ENCODE measurements at places on chromosomes 1 and 21.

- peaks cover 19% of the 10 kb centered on the region for H3K36me3 ChIP-seq
- no peak for DNase-seq
- no peaks in the 10 kb centered on the region for H3K27me3 ChIP-seq
- H3K4me3 ChIP-seq, result peak overlapping the region; percentile 82
- H3K4me1 ChIP-seq, result peaks cover 49% of the 10 kb centered on the region
Observed at GRCh38 chr1:21290546-21290944, 282 bp upstream of the ECE1 start.

- H3K27ac ChIP-seq, result no peak overlapping the region
- no peak overlapping the region for H3K4me3 ChIP-seq
- peaks cover 17% of the 10 kb centered on the region for H3K27me3 ChIP-seq
- no peak for DNase-seq
- no peaks in the 10 kb centered on the region for H3K36me3 ChIP-seq
Observed at GRCh38 chr1:209585672-209586071, 2.2 kb downstream of the CAMK1G start.

GRCh38 chr1:16149702-16150488 lies 6.0 kb downstream of the EPHA2 start:
- H3K27ac ChIP-seq, result no peak overlapping the region
- H3K27me3 ChIP-seq, result peaks cover 25% of the 10 kb centered on the region
- H3K36me3 ChIP-seq, result no peaks in the 10 kb centered on the region
- no peak overlapping the region for H3K4me3 ChIP-seq
- peaks cover 3% of the 10 kb centered on the region for H3K4me1 ChIP-seq

DNA sequence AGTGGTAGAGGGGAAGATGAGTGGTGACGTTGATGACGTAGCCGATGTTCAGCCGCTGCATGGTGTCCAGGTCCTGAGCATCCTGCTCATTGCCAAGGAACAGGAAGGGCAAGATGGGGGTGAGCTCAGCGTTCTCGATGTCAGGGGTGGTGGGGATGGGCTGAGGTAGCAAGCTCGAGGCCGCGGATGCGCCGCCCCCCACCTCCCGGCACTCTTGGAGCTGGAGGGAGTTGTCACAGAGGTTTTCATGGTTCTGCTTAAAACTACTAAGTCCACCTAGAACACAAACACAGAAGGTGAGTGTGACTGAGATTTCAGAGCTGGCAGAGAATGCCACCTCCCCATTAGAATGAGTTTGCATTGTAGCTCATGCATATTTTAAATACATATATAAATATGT lies 35.7 kb downstream of the DUSP10 start:
- H3K36me3 ChIP-seq, result peaks cover 72% of the 10 kb centered on the region
- H3K4me3 ChIP-seq, result no peak overlapping the region
- H3K27me3 ChIP-seq, result no peaks in the 10 kb centered on the region
- no peak overlapping the region for H3K27ac ChIP-seq
- peaks cover 44% of the 10 kb centered on the region for H3K4me1 ChIP-seq

- no peak overlapping the region for H3K27ac ChIP-seq
- no peak overlapping the region for H3K4me3 ChIP-seq
- DNase-seq, result no peak
- H3K27me3 ChIP-seq, result no peaks in the 10 kb centered on the region
- no peaks in the 10 kb centered on the region for H3K4me1 ChIP-seq
Observed at GRCh38 chr21:16743317-16743716, 769.5 kb upstream of the CXADR start.

- H3K36me3 ChIP-seq, result no peaks in the 10 kb centered on the region
- H3K27me3 ChIP-seq, result peaks cover 49% of the 10 kb centered on the region
- no peak overlapping the region for H3K27ac ChIP-seq
- H3K4me3 ChIP-seq, result no peak overlapping the region
- DNase-seq, result no peak
Observed at GRCh38 chr1:107142666-107143065, 1.8 kb downstream of the NTNG1 start.

DNA sequence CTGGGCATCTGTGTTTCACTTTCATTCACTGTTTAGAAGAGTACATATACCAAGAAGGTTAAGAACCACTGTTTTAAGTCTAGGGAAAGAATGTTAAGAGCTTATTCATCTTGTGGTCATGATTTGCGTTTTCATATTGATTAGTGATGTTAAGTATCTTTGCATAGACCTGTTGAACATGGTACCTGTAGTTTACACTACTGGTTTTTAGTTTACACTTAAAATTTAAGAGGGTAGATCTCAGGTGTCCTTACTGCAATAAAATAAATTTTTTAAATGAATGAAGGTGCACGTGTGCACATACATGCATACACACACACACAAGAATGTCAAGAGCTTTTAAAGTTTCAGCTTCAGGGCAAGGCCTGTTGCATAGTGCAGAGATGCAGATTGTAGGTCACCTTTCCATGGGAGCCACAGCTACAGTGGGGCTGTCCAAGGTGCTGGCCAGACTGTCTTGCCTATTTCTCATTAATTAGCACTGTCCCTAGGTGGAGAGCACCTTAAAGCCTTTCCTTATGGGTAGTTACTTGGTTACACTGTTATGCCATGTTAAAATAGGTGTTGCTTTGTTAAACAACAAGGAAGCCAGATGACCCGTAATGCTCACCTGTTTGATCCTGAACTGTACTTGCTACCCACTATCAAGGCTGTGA lies 543.0 kb upstream of the DAB1 start:
- H3K4me1 ChIP-seq, result no peaks in the 10 kb centered on the region
- no peak overlapping the region for H3K4me3 ChIP-seq
- H3K27me3 ChIP-seq, result no peaks in the 10 kb centered on the region
- H3K36me3 ChIP-seq, result no peaks in the 10 kb centered on the region

GRCh38 chr1:201672685-201673084 lies 133.8 kb downstream of the NAV1 start:
- H3K4me1 ChIP-seq, result no peaks in the 10 kb centered on the region
- H3K27me3 ChIP-seq, result peaks cover 10% of the 10 kb centered on the region
- H3K36me3 ChIP-seq, result no peaks in the 10 kb centered on the region
- no peak for DNase-seq

- H3K27me3 ChIP-seq, result no peaks in the 10 kb centered on the region
- peaks cover 47% of the 10 kb centered on the region for H3K4me1 ChIP-seq
- DNase-seq, result no peak
- H3K4me3 ChIP-seq, result no peak overlapping the region
Observed at GRCh38 chr1:113861641-113862040, 9.9 kb downstream of the PTPN22 start.

DNA sequence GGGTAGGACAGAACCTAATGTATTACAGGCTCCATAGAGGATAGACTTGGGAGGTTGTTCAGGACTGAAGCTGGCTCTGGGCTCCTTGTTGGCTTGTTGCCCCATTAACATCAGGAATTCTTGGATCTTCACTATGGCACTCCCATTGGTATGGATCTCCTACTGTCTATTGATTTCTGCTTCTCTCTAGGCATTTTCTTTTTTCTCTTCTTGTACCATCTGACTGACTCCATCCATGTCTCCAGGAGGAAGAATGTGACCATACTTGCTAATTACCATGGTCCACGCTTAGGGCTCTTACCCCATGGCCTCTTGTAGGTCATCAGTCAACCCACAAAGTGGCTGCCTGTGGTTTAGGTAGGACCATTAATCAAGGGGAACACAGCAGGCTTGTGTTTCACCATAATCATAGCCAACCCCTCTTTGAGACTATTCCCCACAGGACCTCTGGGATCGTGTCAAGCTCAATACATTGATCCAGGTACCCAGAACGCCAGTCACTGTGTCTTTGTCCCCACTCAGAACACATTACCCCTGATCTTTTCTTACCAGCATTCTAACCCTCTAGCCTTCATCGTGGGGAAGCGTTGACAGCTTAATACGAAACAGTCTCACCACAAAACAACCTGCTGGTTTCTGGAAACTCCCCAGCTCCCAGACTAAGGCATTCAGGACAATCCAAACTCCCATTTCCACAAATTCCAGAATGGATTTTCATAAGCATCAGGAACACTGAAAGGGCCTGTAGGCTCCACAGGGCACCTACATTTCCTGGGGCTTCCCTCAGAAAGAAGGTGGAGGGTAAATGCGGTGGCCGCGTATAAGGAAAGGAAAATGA lies 97.1 kb downstream of the ETS2 start:
- no peak overlapping the region for H3K27ac ChIP-seq
- no peak for DNase-seq
- H3K4me1 ChIP-seq, result peaks cover 14% of the 10 kb centered on the region
- H3K4me3 ChIP-seq, result no peak overlapping the region

GRCh38 chr1:89527750-89528381 lies 3.2 kb downstream of the LRRC8B start:
- peaks cover 35% of the 10 kb centered on the region for H3K36me3 ChIP-seq
- no peak overlapping the region for H3K27ac ChIP-seq
- H3K4me3 ChIP-seq, result no peak overlapping the region
- DNase-seq, result no peak
- peaks cover 53% of the 10 kb centered on the region for H3K4me1 ChIP-seq

- H3K4me3 ChIP-seq, result no peak overlapping the region
- H3K36me3 ChIP-seq, result no peaks in the 10 kb centered on the region
- no peaks in the 10 kb centered on the region for H3K4me1 ChIP-seq
- H3K27me3 ChIP-seq, result no peaks in the 10 kb centered on the region
- no peak for DNase-seq
Observed at GRCh38 chr1:227903614-227904501, 43.9 kb downstream of the WNT9A start.

GRCh38 chr1:192632188-192632587 lies 3.8 kb upstream of the RGS13 start:
- no peaks in the 10 kb centered on the region for H3K36me3 ChIP-seq
- peaks cover 24% of the 10 kb centered on the region for H3K27me3 ChIP-seq
- no peaks in the 10 kb centered on the region for H3K4me1 ChIP-seq

GRCh38 chr21:16194095-16194787 lies 464.5 kb downstream of the USP25 start:
- DNase-seq, result no peak
- no peak overlapping the region for H3K4me3 ChIP-seq
- H3K27ac ChIP-seq, result no peak overlapping the region
- peaks cover 7% of the 10 kb centered on the region for H3K4me1 ChIP-seq
- no peaks in the 10 kb centered on the region for H3K36me3 ChIP-seq

DNA sequence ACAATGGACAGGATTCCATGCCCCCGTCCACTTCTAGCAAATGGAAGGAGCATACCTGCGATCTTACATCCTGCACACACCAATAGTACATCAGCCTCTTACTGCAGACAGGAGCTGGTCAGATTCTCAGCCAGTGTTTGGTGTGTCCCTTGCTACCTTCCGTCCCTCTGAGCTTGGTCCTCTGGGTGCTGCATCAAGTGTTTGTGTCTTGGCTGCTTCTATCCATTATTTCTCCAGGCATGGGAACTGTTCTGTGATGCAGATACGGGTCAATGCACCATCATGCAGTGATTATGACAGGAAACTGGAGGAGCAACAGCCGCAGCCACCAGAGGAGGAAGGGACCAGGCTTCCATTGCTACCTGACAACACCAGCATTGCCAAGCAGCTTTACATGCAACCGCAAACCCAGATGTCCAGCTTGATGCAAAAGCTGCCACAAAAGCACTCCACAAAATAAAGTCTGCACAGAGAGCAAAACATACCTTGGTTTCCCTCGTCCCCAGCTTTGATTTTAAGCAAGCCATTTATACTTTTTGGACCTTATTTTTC lies 21.9 kb upstream of the OVAAL start:
- no peaks in the 10 kb centered on the region for H3K36me3 ChIP-seq
- H3K4me3 ChIP-seq, result no peak overlapping the region
- H3K27me3 ChIP-seq, result peaks cover 16% of the 10 kb centered on the region
- no peaks in the 10 kb centered on the region for H3K4me1 ChIP-seq

DNA sequence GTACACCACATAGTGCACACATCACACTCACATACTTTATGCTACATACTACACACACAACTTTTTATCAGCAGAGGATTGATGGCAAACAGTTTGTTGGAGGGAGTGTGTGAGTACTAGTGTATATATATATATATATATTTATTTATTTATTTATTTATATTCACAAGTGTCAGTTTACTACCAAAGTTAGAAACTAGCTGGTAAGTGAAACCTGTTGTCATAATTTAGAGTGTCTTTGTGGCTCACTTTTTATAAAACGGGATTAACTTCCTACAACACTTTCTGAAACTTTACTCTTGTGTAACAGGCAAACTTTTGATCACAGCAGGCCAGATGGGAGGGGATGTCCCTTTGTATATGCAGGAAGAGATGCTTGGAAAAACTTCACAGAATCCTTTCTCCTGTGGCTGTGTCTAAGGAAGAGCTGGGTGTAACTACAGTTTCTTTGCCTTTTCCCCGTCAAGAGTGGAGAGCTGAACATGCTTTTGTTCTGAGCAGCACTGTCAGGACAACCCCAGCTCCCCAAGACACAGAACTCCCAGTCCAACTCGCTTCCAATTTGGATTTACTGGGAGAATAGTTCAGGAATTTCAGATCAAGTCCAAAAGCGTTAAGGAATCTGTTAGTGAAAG lies 1.9 kb upstream of the SAMD13 start:
- H3K4me3 ChIP-seq, result peak overlapping the region; percentile 88
- no peaks in the 10 kb centered on the region for H3K36me3 ChIP-seq
- peak overlapping the region; percentile 81 for H3K27ac ChIP-seq
- peaks cover 40% of the 10 kb centered on the region for H3K4me1 ChIP-seq
- no peak for DNase-seq

DNA sequence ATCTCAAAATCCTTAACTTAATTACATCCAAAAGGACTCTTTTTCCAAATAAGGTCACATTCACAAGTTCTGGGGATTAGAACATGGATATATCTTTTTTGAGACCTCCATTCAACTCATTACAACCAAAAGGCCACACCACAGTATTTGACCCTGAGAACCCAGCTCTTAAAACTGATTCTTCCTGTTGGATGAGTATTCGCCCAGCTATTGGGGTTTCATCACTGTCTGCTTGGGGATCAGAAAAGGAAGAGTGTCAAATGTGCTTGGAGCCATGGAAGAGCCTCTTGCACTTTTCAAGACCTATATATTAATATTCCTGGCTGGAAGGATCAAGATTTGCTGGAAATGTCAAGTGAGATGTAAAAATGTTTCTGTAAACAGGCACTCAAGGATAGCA lies 5.4 kb upstream of the TINAGL1 start:
- H3K4me3 ChIP-seq, result no peak overlapping the region
- H3K27ac ChIP-seq, result no peak overlapping the region
- peaks cover 2% of the 10 kb centered on the region for H3K4me1 ChIP-seq
- peaks cover 12% of the 10 kb centered on the region for H3K27me3 ChIP-seq

GRCh38 chr1:87334351-87335174 lies 5.9 kb downstream of the LMO4 start:
- peaks cover 54% of the 10 kb centered on the region for H3K4me1 ChIP-seq
- H3K27me3 ChIP-seq, result peaks cover 34% of the 10 kb centered on the region
- peaks cover 42% of the 10 kb centered on the region for H3K36me3 ChIP-seq
- no peak for DNase-seq
- H3K27ac ChIP-seq, result peak overlapping the region; percentile 89
- H3K4me3 ChIP-seq, result peak overlapping the region; percentile 84
